ENCODE measurements at places on chromosomes 2 and 18. TPM values are rescaled to one million over a fixed set of nuclear protein-coding genes. Genes with fewer than 3 reads are reported as not detected.

Gene IMMT
- total RNA-seq, result 40.3 TPM

Gene TYW5
- total RNA-seq, result 2.8 TPM

Gene MYOM1
- total RNA-seq, result 4.7 TPM

Gene PROKR1
- not detected for total RNA-seq

Gene RAD51AP2
- 0.08 TPM for total RNA-seq

Gene WDPCP
- 5.4 TPM for total RNA-seq

Gene TSPYL6
- total RNA-seq, result not detected

Gene CBLN2
- not detected for total RNA-seq

Gene CYP1B1
- 0.93 TPM for total RNA-seq

Gene GKN2
- not detected for total RNA-seq

Gene CCDC88A
- 16.4 TPM for total RNA-seq

Gene KCNE4
- 25.2 TPM for total RNA-seq

Gene ABCG8
- total RNA-seq, result not detected

Gene FKBP1B
- total RNA-seq, result 5.3 TPM

Gene SCYGR4
- not detected for total RNA-seq

All from pancreas (tissue), 10 donors.